ENCODE measurements at places on chromosomes 1 and 21. TPM values are rescaled to one million over a fixed set of nuclear protein-coding genes. Genes with fewer than 3 reads are reported as not detected.

- peak; percentile 43 for DNase-seq
Observed at GRCh38 chr1:227343727-227344551, 25.6 kb upstream of the CDC42BPA start.

- DNase-seq, result no peak
Observed at GRCh38 chr1:183989078-183989577, 48.4 kb downstream of the COLGALT2 start.

DNA sequence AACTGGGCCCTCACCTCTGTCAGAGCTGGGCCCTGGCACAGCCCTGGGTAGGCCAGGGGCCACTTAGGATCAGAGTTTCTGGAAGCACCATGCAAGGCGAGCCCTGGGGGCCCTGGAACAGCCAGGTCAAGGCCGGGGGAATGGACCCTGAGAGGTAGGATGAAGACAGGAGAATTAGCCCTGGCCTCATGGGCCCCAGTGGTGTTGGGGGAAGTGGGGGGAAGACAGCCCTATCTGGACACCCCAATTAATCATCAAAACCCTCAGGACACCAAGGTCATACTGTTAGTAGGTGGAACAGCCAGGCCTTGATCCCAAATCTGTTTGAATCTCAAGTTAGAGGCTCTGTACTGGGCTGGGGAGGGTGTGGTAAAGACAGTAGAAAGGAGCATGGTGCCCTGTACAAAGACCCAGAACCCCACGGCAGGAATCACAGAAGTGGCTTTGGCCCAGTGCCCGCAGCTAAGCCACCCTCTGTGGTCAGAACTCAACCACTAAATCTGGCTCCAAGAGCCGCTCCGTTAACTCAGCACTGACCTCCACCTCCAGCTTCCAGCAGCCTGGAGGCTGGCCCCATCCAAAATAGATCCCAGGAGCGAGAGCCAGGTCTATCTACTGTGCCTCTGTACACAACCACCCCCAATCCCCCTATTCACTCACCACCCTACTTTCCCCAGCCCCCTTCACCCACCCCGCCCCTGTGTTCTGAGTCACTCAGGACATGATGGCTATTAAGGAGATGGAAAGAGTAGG lies 14.0 kb upstream of the TRIM63 start:
- DNase-seq, result no peak

DNA sequence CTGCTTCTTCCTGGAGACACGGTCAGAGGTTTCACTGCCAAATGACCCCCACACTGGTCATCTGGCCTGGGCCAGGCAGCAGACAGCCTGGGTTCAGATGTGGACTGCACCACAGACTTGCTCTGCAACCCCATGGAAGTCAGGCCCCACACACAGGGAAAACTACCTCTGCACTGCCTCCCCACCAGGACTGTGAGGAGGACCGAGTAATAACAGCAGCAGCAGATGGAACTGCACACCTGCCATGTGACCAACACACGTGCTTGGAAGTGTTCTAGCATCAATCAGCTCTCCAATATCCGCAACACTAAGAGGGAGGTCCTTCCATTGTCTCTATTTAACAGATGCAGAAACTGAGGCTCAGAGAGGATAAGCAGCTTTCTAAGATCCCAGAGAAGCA lies 51.4 kb downstream of the SLC9A1 start:
- DNase-seq, result no peak

DNA sequence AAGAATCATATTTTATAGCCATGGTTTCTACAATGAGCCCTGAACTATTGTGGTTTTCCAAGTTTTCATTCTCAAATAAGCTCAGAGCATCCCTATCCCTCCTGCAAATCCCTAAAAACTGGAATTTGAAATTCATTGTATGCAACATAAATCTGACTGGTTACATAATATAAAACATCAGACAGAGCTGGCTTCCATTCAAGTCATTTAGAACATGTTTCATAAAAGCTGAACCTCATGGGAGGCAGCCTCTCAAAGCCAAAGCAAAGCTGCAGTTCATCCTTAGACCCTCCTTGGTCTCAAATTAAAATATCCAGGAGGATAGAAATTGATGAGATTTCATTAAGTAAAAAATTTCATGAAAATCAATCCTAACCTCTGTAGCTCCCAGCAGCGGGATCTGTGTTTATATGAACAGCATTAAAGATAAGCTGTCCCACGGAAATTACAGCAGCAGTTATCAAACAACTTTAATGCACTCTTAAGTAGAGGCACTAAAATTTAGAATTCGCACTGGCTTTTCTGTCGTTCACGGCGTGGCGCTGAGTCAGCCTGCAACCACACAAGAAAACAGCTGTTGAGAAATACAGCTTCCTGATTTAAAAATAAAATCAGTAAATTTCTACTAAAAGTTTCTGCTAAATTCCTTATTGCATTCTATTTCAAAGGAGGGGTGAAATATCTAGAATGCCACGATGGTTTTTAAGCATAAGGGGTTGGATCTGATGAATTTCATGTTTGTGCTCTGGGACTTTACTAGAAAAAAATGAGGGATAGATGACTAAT lies 99.9 kb upstream of the TIAM1 start:
- peak; percentile 62 for DNase-seq

DNA sequence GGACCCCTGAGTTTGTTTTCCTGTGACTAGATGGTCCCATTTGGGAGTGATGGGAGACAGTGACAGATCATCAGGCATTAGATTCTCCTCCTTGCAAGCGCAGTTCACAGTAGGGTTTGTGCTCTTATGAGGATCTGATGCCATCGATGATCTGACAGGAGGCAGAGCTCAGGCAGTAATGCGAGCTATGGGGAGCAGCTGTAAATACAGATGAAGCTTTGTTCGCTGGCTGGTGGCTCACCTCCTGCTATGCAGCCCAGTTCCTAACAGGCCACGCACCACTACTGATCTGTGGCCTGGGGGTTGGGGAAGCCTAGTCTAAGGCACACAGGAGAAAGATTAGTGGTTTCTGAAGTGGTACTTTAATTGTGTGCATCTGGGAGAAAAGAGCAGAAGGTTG lies 7.1 kb upstream of the PLPP3 start:
- no peak for DNase-seq

GRCh38 chr1:58842941-58843340 lies 59.1 kb upstream of the JUN start:
- DNase-seq, result no peak

DNA sequence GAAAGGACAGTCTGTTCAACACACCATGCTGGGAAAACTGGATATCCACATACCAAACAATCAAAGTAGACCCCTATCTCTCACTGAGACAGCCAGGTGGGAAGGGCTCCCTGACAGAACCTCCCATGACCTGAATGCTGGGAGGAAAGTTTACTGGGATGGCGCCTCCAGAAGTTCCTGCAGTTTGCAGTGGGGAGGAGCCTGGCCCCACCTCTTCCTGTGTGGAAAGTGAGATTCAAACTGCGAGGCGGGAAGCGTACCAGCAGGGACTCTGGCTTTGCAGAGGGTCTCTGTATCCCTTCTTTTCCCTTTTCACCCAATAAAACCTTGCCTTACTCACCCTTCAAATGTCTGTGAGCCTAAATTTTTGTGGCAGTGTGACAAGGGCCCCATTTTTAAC lies 190.7 kb downstream of the HHIPL2 start:
- DNase-seq, result no peak

DNA sequence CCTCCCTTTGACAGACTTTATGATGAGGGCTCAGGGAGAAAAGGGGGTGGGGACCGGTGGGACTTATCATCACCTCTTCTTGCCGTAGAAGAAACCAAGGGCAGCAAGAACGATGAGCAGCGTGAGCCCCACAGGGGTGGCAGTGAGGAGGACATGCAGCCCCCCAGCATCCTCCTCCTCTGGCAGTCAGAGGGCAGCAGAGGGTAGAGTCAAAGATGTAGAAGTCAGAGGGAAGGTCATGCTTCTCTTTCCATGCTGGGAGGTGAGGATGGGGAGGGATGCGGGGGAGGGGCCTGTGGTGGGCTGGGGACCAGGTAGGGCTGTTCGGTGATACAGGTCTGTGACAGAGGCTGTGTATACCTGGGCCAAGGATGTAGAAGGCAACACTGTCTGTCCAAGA lies 14.8 kb downstream of the INSRR start:
- DNase-seq, result no peak

DNA sequence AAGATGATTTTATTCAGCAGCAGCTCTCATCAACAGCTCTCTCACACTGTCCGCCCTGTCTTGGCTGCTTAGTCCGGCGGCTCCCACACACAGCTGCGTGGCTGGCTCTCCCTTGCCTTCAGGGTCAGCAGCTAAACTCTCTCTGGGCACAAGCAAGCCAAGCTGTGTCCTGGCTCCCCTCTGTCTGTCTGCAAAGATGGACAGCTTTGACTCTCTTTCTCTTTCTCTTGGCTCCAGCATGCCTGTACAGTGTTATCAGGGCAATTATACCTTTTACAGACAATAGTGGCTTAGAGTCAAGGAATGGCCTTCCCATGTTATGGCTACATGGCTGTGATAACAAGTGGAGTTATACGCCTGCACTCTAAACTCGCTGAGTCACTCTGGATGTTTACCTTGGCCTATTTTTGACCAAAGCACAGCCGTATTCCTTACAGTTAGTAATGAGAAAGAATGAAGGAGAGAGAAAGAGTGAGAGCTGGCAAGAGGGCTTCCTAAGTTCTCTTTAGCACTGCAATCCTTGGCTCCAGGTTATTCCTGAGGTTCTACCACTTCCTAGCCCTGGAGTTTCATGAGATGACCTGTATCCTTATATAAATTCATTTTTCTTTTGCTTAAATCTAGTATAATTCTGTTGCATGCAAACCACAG lies 59.9 kb upstream of the ZSWIM5 start:
- DNase-seq, result no peak

- no peak for DNase-seq
Observed at GRCh38 chr1:97093741-97094140, 372.2 kb downstream of the PTBP2 start.

DNA sequence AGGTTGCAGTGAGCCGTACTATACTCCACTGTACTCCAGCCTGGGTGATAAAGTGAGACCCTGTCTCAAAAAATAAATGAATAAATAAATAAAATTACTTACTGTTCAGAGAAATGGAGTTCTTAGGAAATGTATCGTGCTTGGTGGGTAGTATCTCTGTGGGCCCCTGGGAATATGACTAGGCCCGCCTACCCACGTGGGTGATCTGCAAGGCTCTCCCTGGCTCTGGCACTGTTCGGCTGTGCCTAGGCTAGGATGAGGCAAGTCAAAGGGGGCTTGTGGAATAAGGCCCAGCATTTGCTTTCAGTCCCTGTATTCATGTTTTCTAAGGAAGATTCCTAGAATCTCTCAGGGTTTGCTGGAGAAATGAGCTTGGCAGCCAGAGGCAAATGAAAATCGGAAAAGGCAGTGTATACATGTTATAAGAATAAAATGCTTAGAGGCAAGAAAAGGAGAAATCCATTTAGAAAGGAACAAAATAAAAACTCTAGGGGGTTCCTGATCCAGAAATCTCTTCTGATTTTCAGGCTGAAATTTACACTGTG lies 4.5 kb upstream of the CSRP1 start:
- no peak for DNase-seq

DNA sequence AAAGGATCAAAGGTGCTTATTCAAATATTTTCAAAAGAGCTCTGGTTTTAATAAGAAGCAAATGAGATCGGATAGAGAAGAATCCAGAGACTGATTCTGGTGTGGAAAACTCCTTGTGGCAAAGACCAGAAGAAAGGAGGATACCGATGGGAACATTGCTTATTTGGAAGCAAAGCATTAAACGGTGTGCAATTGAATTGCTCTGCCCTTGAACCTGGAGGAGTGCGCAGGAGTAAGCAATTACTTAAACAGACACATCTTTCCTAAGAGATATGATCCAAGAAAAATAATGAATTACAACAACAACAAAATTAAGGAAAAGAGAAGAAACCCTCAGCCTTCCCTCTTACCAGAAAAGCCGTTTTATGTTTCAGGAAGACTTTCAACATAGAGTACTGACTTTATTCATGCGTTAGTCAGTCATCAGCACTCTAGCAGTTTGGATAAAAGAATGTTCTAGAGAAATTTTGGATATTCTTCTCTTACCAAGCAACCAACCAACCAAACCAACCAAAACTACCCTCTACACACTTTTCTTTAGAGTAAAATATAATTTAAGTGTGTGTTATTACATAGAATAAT lies 191.7 kb downstream of the NTMT2 start:
- DNase-seq, result no peak

- no peak for DNase-seq
Observed at GRCh38 chr1:192952646-192953045, 106.5 kb downstream of the UCHL5 start.

GRCh38 chr1:117809764-117810163 lies 119.7 kb downstream of the GDAP2 start:
- no peak for DNase-seq

DNA sequence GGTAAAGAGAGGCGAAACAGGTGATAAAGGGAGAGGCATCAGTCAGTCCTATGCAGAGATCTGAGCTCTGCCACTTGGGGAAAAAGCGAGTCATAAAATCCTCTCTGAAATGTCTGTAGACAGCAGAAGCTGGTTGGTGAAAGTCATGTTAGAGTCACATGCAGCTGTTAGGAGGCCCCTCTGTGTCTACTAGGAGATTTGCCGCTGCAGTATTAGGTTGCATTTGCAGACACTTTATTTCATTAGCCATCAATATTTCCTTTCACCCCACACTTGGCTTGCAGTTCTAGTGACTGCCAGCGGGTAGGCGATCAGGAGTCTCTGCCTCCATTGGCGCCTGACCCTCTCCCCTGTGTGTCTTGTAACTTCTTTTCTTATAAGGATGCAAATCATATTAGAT lies 16.2 kb downstream of the ATP1A4 start:
- DNase-seq, result no peak

DNA sequence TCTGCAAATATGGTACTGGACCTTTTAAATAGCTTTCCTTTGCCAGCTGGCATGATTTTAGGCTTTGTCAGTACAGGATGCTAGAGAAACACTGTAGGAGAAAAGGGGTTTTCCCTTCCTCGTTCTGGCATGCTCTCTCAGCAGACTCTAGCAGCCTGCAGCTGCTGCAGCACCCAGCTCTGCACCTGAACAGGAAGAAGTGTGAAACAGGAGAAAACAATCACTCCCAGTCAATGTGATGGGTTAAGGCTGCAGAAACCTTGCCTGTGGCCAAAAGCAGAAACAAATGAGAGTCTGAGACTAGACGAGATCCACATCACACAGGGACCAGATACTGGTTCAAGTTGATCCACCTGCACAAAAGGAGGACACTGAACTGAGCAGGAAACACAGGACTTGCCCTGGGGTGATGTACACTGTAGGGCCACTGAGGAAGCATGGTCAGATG lies 21.2 kb downstream of the OVGP1 start:
- peak; percentile 39 for DNase-seq

DNA sequence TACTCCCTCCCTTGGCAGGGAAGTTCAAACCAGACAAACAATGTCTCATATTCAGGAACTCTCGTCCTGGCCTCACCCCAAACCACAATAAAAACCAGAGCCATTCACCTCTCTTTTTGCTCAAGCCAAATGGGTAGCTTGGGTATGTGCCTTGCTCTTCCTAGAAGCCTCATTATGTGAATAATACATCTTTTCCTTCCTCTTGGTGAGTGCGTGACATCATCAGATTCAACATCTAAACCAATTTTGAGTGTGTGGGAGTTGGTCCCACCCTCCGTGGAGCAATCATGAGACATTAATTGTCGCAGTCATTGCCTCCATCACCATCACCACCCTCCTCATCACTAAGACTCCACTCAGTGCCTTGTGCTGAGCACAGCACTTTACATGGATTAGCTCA lies 482.9 kb downstream of the PTPRU start:
- no peak for DNase-seq

Gene LIN9
- 11.3 TPM for total RNA-seq

Gene PER3
- 16.2 TPM for total RNA-seq

Gene RCSD1
- 16.0 TPM for total RNA-seq

Gene S100A2
- total RNA-seq, result 26.2 TPM

Gene TIAM1
- 36.0 TPM for total RNA-seq

Gene SELP
- 13.1 TPM for total RNA-seq

Gene CCDC17
- 0.85 TPM for total RNA-seq

Gene SLC39A1
- total RNA-seq, result 42.6 TPM

Gene PPIAL4G
- 0.05 TPM for total RNA-seq

Gene GJC2
- total RNA-seq, result 4.0 TPM

Gene OR10J1
- not detected for total RNA-seq

Measured in urinary bladder (tissue), 4 donors.